ENCODE measurements at places on chromosomes 16 and 17. TPM values are rescaled to one million over a fixed set of nuclear protein-coding genes. Genes with fewer than 3 reads are reported as not detected.

GRCh38 chr16:21710938-21711337 lies 47.2 kb downstream of the OTOA start:
- H3K27ac ChIP-seq, result no peak overlapping the region
- H3K27me3 ChIP-seq, result no peaks in the 10 kb centered on the region
- no peaks in the 10 kb centered on the region for H3K36me3 ChIP-seq
- no peak for DNase-seq

DNA sequence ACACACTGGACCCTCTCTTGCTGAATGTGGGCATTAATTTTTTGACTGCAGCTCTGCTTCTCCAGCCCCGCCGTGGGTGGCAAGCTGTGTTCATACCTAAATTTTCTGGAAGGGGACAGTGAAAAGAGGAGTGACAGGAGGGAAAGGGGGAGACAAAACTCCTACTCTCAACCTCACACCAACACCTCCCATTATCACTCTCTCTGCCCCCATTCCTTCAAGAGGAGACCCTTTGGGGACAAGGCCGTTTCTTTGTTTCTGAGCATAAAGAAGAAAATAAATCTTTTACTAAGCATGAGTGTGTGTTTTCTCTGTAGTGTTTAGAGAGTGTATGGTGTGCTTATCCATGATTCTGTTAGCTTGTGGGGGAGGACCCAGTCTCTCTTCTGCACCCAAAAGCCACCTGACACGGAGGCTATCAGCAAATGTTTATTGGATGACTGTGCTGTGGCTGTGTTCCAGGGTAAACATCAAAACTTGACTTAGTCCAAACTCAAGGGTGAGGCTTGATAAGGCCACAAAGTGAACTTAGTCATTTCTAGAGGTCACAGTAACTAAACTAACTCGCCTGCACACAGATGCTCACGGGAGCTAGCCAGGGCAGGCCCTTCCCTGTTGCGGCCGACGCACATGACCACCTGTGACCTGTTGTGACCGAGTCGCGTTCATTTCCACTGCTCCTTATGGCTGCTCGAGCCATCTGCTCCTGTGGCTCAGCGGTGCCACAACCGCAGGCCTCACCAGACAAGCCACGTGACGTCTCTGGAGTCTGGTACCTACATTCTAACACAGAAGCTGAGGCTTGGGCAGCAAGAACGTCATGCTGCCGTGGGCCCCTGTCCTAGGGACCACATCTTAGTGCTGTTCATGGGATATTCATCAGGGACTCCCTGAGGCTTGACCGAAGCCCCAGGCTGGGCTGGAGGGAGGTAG lies 9.8 kb upstream of the MED11 start:
- peaks cover 5% of the 10 kb centered on the region for H3K4me1 ChIP-seq
- peaks cover 12% of the 10 kb centered on the region for H3K36me3 ChIP-seq
- no peak overlapping the region for H3K27ac ChIP-seq
- no peak for DNase-seq
- H3K27me3 ChIP-seq, result peaks cover 7% of the 10 kb centered on the region

Gene TBC1D3D
- total RNA-seq, result 2.2 TPM

DNA sequence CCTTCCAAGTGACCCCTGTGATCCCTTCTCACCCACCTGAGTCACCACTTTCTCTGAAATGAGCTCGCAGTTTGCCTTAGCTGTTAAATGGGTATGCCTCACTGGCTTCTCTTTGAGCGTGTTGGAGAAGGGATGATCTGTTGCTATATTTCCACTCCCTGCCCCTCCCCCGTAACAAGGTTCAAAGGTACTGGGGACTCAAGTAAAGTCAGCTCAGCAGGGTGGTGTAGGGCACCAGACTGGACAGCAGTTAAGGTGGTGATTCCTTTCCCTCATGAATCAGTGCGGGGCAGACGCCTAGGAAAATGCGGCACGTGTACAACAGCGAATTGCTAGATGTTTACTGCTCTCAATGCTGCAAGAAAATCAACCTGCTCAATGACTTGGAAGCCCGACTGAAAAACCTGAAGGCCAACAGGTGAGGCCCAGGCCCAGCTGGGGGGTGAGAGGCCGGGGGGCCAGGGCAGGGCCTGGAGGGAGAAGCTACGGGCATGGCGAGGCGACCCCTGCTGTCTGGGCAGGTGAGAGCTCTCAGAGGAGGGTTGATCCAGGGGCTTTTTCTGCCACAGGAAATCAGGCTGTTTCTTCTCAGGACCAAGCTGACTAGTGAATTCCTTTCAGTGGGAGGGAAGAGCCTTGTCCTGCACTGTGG lies 130.3 kb downstream of the RAB11FIP4 start:
- peaks cover 2% of the 10 kb centered on the region for H3K27me3 ChIP-seq
- peak; percentile 4 for DNase-seq
- H3K27ac ChIP-seq, result no peak overlapping the region
- H3K4me3 ChIP-seq, result no peak overlapping the region
- no peaks in the 10 kb centered on the region for H3K36me3 ChIP-seq
- H3K4me1 ChIP-seq, result peaks cover 5% of the 10 kb centered on the region

GRCh38 chr17:31078290-31078689 lies 16.5 kb upstream of the NF1 start:
- no peaks in the 10 kb centered on the region for H3K4me1 ChIP-seq
- no peak overlapping the region for H3K4me3 ChIP-seq
- no peaks in the 10 kb centered on the region for H3K27me3 ChIP-seq
- H3K36me3 ChIP-seq, result no peaks in the 10 kb centered on the region
- DNase-seq, result no peak

DNA sequence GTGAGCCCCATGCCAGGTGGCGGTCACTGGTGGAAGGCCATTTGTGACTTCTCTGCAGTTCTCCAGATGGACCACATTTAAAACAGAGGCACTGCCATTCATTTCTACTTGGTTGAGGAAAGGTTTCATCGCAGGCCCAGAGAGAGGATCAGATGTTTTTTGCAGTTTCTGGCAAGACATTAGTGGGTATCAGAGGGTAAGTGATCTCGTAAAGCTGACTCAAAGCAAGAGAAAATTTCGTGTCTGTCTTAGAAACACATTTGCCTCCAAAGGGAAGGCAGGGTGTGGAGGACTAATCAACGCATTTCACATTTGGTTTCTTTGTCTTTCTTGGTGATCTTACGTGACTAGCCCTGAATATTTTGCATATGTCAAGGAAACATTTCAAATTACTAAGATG lies 81.8 kb downstream of the PRKCB start:
- peaks cover 5% of the 10 kb centered on the region for H3K27me3 ChIP-seq
- H3K36me3 ChIP-seq, result no peaks in the 10 kb centered on the region
- H3K27ac ChIP-seq, result no peak overlapping the region

DNA sequence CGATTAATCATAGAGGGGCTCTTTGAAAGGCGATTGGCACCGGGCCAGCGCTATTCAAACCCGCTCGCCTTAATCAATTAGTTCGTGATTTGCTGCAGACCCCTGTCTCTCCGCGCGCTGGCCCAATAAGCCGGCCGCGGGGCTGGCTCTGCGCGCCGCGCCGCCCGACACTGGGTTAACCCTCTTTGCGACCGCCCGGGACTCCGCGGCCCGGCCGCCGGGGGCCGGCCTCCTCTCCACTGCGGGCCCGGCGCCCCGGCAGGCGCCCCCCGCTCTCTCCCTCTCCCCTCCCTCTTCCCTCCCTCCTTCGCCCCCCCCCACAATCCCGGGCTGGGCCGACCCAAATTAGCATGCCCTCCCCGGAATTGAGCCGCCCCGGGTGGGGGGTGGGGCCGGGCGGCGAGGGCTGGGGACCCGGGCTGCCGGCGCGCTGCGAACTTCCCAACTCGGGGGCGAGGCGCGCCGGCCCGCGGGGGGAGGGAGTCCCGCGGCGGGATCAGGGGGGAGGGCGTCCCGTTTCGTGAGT lies 428 bp upstream of the SALL1 start:
- peaks cover 36% of the 10 kb centered on the region for H3K4me1 ChIP-seq
- no peaks in the 10 kb centered on the region for H3K36me3 ChIP-seq
- H3K27ac ChIP-seq, result no peak overlapping the region
- peak overlapping the region; percentile 90 for H3K4me3 ChIP-seq
- peaks cover 21% of the 10 kb centered on the region for H3K27me3 ChIP-seq

DNA sequence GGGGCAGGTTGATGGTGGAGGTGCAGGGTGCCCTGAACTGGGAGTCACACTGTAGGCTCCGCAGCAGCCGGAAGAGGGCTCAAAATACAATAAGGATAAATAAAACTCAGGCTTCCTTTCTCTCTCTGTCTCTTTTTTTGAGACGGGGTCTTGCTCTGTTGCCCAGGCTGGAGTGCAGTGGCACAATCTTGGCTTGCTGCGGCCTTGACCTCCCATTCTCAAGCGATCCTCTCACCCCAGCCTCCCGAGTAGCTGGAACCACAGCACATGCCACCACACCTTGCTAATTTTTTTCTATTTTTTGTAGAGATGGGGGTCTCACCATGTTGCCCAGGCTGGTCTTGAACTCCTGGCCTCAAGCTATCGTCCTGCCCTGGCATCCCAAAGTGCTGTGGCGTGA lies 32.9 kb upstream of the NPTX1 start:
- no peak for DNase-seq
- H3K4me1 ChIP-seq, result peaks cover 10% of the 10 kb centered on the region
- H3K36me3 ChIP-seq, result no peaks in the 10 kb centered on the region
- H3K27ac ChIP-seq, result no peak overlapping the region

DNA sequence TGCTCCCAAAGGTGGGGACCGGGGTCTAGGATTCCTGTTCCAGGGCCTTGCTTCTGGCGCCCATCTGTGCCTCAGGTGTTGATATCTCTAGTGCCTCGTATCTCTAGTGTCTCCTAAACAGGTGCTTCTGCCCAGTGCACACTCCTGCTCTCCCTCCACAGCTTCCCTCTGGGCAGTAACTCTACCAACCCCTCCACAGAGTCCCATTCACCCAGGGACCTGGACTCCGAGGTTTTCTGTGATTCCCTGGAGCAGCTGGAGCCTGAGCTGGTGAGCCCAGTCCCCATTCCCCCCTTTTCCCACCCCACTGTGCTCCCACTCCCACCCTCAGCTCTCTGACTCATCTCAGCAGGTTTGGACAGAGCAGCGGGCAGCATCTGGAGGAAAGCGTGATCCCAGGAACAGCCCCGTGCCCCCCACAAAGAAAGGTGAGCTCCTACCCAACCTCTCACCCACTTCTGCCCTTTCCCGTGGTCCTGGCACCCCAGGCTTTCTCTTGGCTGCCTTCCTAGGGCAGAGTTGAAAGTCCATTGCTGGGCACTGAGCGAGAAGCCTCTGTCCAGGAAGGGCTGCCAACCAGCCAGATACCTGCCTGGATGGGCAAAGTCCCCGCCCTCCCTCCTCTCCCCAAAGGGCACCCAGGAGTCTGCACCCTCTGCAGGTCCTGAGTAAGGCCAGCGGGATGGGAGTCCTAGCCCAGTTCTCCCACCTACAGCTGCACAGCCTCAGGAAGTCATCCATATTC lies 2.2 kb downstream of the ACBD4 start:
- H3K4me1 ChIP-seq, result peaks cover 4% of the 10 kb centered on the region
- no peaks in the 10 kb centered on the region for H3K36me3 ChIP-seq
- DNase-seq, result no peak
- H3K27ac ChIP-seq, result no peak overlapping the region
- no peak overlapping the region for H3K4me3 ChIP-seq

Gene KRTAP2-4
- not detected for total RNA-seq

- H3K4me3 ChIP-seq, result no peak overlapping the region
- no peak overlapping the region for H3K27ac ChIP-seq
- H3K27me3 ChIP-seq, result peaks cover 3% of the 10 kb centered on the region
- peaks cover 7% of the 10 kb centered on the region for H3K36me3 ChIP-seq
These were observed 6.6 kb downstream of the NARF start for GRCh38 chr17:82465023-82465603.

DNA sequence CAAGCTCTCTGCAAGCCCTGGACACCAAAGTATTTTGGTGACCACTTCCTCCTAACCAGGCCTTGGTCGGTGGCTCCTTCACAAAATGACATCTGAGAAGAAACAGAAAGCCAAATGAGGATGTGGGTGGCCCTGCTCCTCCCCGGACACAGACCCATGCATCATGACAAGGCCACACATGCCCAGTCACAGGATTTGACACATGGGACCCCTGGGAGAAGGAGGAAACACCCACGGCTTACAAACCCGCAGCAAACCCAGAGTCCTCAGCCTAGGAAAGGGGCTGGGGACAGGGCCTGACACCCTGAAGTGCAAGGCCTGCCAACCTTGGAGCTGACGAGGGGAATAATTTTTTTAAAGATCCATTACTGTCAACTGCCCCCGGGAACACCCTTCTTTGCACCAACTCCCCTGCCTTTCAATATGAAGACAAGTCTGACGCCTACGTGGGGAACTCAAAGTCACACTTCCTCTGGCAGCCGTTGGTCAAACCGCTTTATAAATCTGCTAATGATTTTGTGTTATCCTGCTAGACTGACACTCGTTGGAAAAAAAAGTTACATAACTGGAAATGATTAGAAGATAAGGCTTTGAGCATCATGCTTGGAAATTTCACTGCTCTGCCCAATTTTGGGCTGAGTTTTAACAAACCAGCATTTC lies 41.3 kb downstream of the GAS7 start:
- no peaks in the 10 kb centered on the region for H3K27me3 ChIP-seq
- no peaks in the 10 kb centered on the region for H3K36me3 ChIP-seq
- no peak overlapping the region for H3K27ac ChIP-seq

Gene NLGN2
- total RNA-seq, result 90.8 TPM

DNA sequence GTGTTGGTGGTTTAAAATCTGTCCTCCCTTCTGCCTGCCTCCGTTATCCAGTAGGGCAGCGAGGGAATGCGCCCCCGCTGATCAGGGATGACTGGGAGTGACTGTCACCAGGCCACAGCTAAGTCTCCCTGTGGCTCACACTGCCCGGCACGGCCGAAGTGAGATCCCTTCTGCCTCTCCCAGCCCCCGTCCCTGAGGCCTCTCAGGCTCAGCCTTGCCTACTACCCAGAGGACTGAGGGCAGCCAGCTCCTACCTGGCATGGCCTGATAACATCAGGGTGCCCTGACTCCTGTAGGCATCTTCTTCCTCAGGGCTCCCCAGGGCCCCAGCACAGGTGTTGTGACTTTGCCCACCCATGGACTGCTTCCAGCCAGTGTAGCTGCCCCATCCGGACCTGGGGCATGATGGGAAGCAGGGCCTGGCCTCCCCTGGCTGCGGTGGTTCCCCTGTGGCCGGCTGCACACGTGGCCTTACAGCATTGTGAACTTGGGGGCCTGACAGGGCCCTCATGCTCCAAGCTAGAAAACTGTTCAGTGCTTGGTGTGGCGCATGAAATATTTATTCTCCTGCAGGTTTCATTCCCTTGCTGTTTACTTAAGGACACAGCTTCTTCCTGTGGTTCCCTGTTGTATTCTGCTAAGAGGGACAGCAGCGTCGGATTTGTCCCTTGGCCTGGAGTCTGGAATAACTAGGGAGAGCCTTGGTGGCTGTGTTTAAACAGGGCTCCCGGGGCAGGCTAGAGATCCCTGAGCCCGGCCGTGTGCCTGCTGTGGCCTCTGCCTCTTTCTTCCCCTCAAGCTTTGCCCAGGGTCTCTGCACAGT lies 30.0 kb downstream of the GINS2 start:
- H3K27ac ChIP-seq, result peak overlapping the region; percentile 86
- H3K27me3 ChIP-seq, result peaks cover 39% of the 10 kb centered on the region
- DNase-seq, result no peak
- H3K4me3 ChIP-seq, result no peak overlapping the region

GRCh38 chr17:11816409-11816808 lies 180.9 kb downstream of the ZNF18 start:
- no peaks in the 10 kb centered on the region for H3K27me3 ChIP-seq
- H3K27ac ChIP-seq, result no peak overlapping the region
- H3K4me3 ChIP-seq, result no peak overlapping the region
- DNase-seq, result no peak
- no peaks in the 10 kb centered on the region for H3K4me1 ChIP-seq

Gene ICAM2
- total RNA-seq, result not detected

Gene NETO2
- 26.3 TPM for total RNA-seq

GRCh38 chr16:3549906-3550305 lies 27.3 kb downstream of the NLRC3 start:
- H3K27me3 ChIP-seq, result no peaks in the 10 kb centered on the region
- no peak overlapping the region for H3K4me3 ChIP-seq
- no peak for DNase-seq
- no peaks in the 10 kb centered on the region for H3K4me1 ChIP-seq
- no peak overlapping the region for H3K27ac ChIP-seq
